ENCODE measurements at places on chromosomes 4 and X. TPM values are rescaled to one million over a fixed set of nuclear protein-coding genes. Genes with fewer than 3 reads are reported as not detected.

DNA sequence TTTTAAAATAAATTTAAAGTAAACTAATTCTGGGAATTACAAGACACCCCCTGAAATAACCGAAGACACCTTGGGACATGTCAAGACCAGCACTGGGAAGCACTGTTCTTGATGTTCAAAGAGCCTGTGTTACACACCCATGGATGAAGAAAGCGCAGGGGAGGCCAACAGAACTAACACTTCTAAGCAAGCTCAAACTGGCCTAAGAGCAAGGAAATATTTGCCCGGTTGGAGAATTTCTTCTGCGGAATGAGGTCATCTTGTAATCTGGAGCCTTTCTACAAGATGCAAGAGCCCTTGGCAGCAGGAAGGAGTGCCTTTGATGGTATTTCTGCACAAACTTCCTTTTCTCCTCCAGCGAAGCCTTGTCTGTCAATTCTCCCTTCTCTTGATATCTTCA lies 9.3 kb upstream of the EFHC2 start:
- no peak for DNase-seq
- H3K27ac ChIP-seq: no peak overlapping the region
- H3K27me3 ChIP-seq: no peaks in the 10 kb centered on the region

DNA sequence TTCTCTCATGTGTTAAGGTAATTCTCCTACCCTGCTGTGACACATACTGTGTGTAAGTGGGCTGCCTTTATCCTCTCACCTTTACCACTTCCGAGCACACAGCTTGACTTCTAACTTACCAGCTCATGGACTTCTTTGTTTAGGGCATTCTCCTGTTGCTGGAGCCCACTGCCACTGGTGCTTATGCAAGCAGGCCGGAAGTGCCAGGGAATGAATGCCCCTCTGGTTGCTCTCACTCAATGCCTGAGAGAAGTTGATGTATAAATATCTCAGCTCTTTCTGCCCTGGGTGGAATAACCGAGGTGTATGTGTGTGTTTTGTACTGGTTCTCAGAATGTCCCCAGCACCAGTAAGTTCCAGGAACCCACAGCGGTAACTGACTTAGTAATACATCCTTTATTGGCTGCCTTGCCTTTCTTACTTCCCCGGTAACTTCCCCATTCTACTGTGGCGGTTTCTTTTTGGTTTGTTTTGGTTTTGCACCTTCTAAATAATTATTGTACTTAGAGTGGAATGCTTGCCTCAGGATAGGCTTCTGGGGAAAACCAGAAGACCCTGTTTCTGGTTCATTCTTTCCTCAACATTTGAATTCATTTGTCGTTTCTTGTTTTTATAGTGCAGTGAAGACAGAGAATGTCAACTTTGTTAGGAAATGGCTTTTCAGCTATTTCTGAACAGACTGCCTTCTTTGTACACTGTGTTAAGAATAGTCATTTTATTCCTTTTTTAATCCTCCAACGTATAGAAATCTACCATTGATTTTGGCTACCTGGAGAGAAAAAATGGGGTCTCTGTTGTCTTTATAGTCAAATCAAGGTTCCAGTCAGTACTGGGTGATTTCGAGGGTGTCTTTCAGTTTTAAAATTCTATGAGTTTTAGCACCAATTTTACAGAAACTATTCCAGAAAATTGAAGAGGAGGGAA lies 45.4 kb downstream of the CXorf58 start:
- peaks cover 8% of the 10 kb centered on the region for H3K4me1 ChIP-seq
- peak; percentile 17 for DNase-seq
- H3K27ac ChIP-seq: peak overlapping the region; percentile 60
- H3K27me3 ChIP-seq: no peaks in the 10 kb centered on the region
- no peaks in the 10 kb centered on the region for H3K36me3 ChIP-seq
- H3K4me3 ChIP-seq: peak overlapping the region; percentile 55

GRCh38 chr4:156794863-156795262 lies 176.7 kb downstream of the PDGFC start:
- no peak overlapping the region for H3K27ac ChIP-seq
- H3K4me1 ChIP-seq: no peaks in the 10 kb centered on the region
- no peaks in the 10 kb centered on the region for H3K36me3 ChIP-seq

Gene SOWAHD
- total RNA-seq: 0.44 TPM

DNA sequence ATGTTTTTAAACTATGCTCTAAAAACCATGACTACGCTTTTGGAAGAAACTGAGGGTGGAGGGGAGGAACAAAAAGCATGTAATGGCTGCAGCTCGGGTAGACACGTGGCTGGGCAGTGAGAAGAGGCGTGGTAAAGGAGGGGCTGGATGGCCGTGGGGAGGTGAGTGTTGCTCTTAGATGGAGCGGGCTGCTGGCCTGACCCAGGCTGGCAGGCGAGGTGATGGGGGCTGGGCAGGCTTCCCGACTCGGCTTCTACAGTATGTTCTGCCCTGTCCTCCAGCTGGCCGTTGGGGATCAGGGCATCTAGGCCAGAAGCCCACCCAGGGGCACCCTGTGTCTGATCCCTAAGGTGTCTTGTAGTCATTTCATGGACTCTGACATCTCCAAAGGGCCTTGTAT lies 60.7 kb downstream of the EFHC2 start:
- no peaks in the 10 kb centered on the region for H3K36me3 ChIP-seq
- H3K27ac ChIP-seq: no peak overlapping the region
- H3K27me3 ChIP-seq: no peaks in the 10 kb centered on the region
- H3K4me3 ChIP-seq: no peak overlapping the region

Gene ANXA3
- not detected for total RNA-seq

Gene PNMA6F
- total RNA-seq: not detected

GRCh38 chr4:82560853-82561785 lies 669 bp downstream of the TMEM150C start:
- DNase-seq: no peak
- no peaks in the 10 kb centered on the region for H3K36me3 ChIP-seq
- H3K27ac ChIP-seq: no peak overlapping the region
- peaks cover 52% of the 10 kb centered on the region for H3K27me3 ChIP-seq
- no peak overlapping the region for H3K4me3 ChIP-seq
- H3K4me1 ChIP-seq: peaks cover 7% of the 10 kb centered on the region

Gene XG
- total RNA-seq: not detected

Gene MAGED4B
- 1.3 TPM for total RNA-seq
